Fibroblast of gingiva (primary cell): ENCODE measurements at places on chromosomes 7 and 10.

GRCh38 chr7:8212638-8213037 lies 49.3 kb downstream of the ICA1 start:
- no peak for DNase-seq

DNA sequence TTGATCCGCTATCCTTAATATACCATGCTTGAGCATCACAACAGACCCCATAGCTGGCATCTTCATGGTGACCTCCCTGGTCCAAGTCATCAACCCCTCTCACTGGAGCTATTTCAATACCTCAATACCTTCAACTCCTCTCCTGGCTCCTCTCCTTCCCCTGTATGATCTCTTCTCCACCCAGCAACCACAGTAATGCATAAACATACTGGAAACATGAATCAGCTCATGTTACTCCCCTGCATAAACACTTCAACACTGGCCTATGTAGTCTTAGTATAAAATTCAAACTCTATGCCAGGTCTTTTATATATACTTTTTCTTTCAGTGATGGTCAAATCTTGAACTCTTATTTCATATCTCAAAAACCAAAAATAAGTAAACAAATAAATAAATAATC lies 31.8 kb upstream of the TMEM273 start:
- DNase-seq: no peak

GRCh38 chr10:24453404-24453830 lies 244.5 kb downstream of the KIAA1217 start:
- DNase-seq: peak; percentile 66

- no peak for DNase-seq
Measured at GRCh38 chr7:157462419-157462771, 125.6 kb downstream of the DNAJB6 start.

- no peak for DNase-seq
Measured at GRCh38 chr7:110486549-110486948, 604.4 kb upstream of the LRRN3 start.

DNA sequence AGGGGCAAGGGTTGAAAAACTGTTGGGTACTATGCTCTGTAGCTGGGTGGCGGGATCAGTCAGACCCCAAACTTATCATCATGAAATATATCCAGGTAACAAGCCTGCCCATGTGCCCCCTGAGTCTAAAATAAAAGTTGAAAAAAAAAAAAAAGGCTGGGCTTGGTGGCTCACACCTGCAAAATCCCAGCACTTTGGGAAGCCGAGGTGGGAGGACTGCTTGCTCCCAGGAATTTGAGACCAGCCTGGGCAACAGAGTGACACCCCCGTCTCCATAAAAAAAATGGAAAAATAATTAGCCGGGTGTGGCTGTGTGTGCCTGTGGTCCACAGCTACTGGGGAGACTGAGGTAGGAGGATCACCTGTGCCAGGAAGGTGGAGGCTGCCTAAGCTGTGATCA lies 83.5 kb downstream of the VIPR2 start:
- DNase-seq: no peak

DNA sequence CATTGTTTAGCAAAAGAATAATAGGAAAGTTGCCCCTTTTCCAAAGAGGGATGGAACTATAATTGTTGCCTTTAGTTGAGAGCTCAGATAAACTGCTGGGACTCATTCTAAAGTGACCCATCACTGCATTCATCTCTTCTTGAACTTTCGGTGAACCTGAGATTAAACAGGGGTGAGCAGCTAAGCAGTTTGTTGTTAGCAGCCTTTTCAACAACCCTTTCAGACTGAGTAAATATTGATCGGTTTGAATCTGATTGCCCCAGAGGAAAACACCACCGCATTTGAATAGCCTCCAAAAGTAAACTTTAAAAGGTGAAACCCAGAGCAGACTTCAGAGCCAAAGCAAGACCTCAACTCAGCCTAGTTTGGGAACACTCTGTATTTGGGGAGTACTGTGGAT lies 4.7 kb downstream of the HOXA1 start:
- DNase-seq: no peak

- peak; percentile 33 for DNase-seq
Measured at GRCh38 chr10:88865281-88865876, 13.7 kb upstream of the ANKRD22 start.

DNA sequence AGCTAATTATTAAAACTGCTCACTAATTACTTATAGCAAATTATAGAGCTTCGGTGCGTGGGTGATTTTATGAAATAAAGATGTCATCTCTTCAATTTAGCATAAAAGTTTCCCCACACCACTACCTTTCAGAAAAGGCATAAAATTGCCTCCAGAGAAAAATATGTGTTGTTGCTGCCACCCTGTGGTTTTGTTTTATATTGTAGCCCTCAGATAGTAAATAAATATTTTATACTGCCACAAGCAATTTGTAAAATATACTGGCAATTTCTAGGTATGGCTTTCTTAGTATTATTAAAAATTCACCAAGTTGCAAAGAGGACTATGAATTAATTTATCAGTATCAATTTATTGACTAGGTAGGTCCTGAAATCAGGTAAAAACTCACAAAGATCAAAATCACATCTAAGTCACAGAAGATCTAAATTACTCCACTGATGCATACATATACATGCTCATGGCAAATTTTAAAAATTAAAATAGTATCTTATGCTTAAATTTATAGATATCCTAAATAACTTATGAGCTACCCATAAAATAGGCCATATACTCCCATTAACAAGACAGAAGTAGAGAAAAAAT lies 26.5 kb downstream of the ASNS start:
- no peak for DNase-seq

- DNase-seq: no peak
Measured at GRCh38 chr10:45183174-45183573, 132.2 kb downstream of the OR13A1 start.

GRCh38 chr10:69963835-69964710 lies 88.6 kb upstream of the MACROH2A2 start:
- DNase-seq: no peak

- DNase-seq: no peak
Measured at GRCh38 chr10:17814973-17815372, 5.8 kb downstream of the MRC1 start.

GRCh38 chr10:8352171-8353075 lies 297.9 kb downstream of the GATA3 start:
- no peak for DNase-seq

DNA sequence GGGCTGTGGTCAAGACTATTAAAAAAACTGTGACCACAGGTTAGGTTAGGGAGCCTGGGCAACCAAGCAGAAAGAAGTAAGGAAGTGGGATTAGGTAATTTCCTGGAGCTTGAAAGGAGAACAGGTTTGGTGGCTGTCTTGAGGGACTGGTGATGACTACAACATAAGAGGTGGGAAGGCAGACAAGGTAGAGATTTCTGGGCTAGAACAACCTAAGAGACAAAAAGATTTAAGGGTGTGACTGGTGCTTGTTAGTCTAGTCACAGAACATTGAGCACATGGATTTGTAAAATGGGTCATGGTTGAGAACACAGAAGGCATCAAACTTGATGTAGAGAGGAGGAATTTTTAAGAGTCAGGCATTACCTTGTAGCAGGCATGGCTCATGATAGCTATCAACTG lies 123.7 kb upstream of the ASAH2 start:
- DNase-seq: no peak
